ENCODE measurements at places on chromosomes 1 and 21.
A peak's percentile ranks its signal among the peaks of the same experiment; 100 is the strongest.

- DNase-seq, result no peak
Measured at GRCh38 chr1:222329493-222330045, 218.3 kb downstream of the HHIPL2 start.

DNA sequence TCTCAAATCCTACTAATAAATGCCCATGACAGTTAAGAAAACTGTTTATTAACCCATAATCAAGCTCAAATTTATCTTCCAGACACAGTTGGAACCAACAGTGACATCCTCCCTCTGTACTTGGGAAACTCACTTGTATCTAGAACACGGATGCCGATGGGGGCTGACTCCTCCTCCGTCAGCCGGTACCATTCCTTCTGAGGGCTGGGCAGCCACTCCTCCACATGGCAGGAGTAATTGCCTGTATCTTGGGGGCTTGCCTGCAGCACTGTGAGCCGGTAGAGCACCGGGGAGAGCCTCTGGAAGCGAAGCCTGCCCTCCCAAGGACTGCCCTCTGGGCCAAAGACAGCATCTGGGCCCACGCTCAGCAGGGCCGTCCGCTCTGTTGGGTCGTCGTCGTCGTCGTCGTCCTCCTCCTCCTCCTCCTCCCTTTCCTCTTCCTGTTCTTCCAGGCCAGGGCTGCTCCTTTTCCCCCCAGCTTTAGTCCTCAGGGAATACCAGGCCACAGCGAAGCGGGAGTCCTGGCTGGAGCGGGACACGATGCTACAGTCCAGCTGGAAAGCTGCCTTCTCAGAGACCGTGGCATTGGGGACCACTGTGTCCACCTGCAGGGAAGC, 8.5 kb upstream of the CD58 start:
- DNase-seq, result no peak

GRCh38 chr1:15204931-15205330, 42.1 kb upstream of the FHAD1 start:
- DNase-seq, result no peak

GRCh38 chr1:247551721-247552120, 2.8 kb downstream of the GCSAML start:
- DNase-seq, result peak; percentile 68

- DNase-seq, result peak; percentile 80
Measured at GRCh38 chr1:173420330-173420806, 56.8 kb upstream of the PRDX6 start.

- peak; percentile 13 for DNase-seq
Measured at GRCh38 chr1:229879746-229880145, 187.3 kb upstream of the GALNT2 start.

GRCh38 chr1:22749919-22750684, 39.5 kb downstream of the EPHB2 start:
- DNase-seq, result peak; percentile 96

DNA sequence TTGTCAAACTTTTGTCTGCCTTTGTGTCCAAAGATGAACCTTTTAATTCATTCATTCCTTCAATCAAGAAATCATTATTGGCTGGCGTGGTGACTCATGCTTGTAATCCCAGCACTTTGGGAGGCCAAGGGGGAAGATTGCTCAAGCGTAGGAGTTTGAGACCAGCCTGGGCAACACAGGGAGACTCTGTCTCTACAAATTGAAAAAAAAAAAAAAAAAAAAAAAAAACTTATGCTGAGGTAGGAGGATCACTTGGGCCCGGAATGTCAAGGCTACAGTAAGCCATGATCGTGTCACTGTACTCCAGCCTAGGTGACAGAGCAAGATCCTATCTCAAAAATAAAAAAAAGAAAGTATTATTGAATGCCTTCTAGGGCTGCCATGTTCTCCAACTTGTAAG, 51.3 kb upstream of the CXADR start:
- DNase-seq, result peak; percentile 11

- DNase-seq, result peak; percentile 40
Measured at GRCh38 chr1:206117151-206117948, at the start of gene AVPR1B. AVPR1B (minus strand) TSS chr1:206117388; CDS start chr1:206116890, 498 bp downstream.

GRCh38 chr1:240295811-240296210, 204.1 kb downstream of the FMN2 start:
- DNase-seq, result no peak

DNA sequence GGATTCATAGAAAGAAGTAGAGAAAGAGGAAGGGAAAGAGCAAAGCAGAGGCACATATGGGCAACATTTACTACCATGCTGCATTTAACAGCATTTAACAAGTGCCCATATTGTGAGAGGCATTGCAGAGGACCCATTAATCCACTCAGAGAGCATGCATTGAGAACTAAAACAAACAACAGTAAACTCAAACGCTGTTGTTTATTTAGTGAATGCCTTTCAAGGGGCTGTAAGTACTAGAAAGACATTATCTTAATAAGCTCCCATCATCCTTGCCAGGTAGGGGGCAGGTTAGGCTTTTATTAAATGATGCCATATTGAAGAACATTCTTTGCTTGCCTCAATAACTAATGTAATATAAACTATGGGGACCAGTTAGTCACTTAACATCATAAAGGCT, 254.3 kb upstream of the DAB1 start:
- DNase-seq, result no peak

DNA sequence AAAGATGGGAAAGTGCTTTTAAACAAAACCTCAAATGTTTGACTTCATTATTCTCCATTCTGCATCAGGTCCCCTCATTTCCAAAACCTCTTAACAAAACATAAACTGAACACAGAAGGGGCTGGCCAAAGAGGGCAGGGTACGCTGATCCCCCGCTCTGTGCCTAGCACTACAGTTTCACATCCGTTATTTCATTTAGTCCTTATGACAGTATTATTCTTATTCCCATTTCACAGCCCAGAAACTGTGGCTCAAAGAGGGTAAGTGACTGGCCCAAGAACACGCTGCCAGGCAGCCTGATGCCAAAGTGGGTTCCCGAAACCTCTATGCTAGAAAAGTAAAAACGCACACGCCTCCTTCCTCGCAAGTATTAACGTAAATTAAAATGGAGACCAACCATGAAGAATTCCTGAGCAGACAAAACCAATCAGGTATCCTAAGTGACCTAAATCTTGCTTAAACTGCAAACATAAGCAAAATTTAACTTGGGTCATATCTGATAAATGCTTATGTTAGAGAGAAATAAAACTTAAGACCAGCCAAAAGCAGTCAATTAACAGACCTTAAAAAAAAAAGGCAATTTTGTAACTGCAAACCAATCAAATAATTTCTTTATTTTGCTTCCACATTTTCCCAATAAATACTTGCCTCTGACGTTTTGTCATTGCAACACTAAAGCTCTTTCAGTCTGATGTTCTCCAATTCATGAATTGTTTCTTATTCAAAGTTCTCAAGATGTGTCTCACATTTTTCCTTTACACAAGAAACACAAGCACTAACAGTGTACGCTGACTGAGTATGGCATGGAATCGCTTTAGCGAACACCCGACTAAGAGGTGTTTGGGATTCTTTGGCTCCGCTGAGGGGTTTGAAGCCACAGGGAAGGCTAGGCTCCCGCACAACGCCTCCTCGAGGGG, 653 bp downstream of the CASP9 start:
- peak; percentile 25 for DNase-seq

- DNase-seq, result no peak
Measured at GRCh38 chr1:207333009-207333600, 11.6 kb downstream of the CD55 start.

DNA sequence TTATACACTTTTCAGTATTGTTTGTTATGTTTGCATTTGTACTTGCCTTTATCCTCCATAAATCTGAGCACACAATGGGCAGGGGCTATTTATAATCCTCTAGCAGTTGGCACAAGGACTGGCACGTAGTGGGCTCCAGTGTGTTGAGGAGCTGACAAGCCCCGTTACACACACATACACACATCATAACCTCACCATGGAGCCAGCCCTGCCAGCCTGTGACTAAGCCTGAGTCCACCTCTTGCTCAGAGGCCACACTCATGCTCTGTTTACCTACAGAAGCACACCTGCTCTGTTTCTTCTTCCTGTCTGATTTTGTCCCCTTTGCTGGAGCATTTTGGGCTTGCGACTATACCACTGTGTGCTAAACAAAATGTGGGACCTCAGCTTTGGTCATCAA, 64.5 kb upstream of the SPATA6 start:
- no peak for DNase-seq

GRCh38 chr21:15560383-15561056, 169.3 kb upstream of the USP25 start:
- no peak for DNase-seq

GRCh38 chr1:100703716-100704115, 15.8 kb upstream of the VCAM1 start:
- peak; percentile 67 for DNase-seq

DNA sequence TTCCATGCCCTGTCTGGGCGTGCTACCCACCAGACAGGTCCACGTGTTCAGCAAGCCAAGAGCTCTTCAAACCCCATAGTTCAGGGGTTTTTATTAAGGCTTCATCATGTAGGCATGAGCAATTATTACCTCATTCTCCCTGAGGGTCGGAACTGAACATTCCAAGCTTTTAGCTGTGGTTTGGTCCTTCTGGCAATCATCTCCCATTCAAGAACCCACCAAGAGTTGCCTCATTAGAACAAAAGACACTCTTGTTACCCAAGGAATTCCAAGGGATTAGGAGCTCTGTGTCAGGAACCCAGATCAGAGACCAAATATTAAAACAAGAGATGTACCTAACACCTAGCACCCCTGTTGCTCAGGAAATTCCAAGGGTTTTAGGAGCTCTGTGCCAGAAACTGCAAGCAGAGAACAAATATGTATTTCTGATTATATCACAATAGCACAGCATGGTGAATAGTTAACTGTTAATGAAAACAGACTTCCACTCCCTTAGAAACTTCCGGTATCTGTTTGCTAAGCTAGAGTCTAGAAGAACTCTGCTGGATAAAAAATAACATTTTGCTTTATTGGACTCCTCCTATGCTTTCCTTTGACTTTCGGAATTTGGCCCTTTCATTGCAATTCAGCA, 201.2 kb upstream of the L1TD1 start:
- DNase-seq, result peak; percentile 76

DNA sequence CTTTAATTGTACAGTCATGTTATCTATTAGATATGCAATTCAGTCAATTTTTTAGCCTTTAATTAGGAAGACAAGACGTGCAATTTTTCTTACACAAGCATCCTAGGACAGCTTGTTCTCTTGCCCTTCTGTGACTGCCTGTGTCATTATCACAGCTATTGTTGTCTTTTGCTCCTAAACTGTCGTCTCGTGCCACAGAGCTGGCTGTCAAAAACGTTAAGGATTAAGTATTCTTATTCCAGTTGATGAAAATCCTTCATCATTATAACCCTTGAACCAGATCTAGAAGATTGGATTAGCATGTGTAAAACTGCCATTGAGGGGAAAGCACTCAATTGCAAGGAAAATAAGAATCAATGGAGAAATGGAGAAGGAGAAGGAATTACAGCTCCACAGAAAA, 43.8 kb upstream of the AIM2 start:
- no peak for DNase-seq

- DNase-seq, result no peak
Measured at GRCh38 chr1:175195798-175196197, 3.2 kb upstream of the KIAA0040 start.

DNA sequence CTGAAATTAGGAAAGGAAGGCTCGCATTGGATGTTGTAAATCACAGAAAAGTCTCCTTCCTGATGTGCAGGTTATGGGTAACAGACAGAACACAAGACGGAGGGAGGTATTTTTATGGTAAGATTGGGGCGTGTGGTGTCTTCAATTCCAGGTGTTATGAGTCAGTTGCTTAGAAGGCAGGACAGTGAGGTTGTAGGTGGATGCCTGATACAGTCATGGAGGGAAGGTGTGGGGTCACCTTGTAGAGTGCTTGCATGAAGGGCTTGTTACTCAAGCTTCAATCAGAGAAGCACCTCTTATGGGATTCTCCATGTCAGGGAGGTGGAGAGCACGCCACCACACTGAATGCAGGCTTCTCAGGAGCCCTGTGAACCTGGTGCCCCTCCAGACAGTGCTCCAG, 63.1 kb downstream of the C1orf21 start:
- no peak for DNase-seq

DNA sequence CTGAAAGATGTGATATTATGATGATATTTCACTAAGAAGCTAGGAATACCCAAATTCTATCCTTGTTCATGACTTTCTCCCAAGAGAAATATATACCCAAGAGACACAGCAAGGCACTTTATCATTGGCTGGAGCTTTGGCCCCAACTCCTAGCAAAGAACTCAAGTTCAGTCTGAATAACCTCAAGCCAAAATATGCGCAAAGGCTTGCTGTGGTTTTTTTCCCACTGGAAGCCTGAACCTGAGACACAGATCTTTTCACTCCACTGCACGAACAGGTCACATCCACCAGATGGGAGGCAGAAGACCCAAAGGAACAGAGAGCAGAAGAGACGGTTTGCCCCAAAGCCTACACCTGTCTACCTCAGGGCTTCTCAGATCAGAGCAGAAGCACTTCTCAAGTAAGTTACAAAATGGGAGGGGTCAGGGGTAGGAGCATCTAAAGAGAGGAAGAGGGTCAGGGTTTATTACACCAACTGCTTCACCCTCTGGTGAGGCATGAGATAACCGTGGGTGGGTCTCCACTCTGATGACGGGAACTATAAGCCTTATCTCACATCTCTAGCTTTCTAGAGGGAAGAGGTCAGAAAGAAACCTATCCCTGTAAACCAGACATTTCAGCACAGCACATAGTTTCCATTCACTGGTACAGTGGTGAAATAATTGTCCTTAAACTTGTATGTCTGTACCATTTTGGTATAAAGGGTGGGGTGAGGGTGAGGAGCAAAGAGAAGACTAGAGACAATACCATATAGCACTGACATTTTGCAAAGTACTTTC, 17.1 kb upstream of the CDC42BPA start:
- no peak for DNase-seq

- DNase-seq, result no peak
Measured at GRCh38 chr1:110874324-110875215, 1.6 kb downstream of the CD53 start.

DNA sequence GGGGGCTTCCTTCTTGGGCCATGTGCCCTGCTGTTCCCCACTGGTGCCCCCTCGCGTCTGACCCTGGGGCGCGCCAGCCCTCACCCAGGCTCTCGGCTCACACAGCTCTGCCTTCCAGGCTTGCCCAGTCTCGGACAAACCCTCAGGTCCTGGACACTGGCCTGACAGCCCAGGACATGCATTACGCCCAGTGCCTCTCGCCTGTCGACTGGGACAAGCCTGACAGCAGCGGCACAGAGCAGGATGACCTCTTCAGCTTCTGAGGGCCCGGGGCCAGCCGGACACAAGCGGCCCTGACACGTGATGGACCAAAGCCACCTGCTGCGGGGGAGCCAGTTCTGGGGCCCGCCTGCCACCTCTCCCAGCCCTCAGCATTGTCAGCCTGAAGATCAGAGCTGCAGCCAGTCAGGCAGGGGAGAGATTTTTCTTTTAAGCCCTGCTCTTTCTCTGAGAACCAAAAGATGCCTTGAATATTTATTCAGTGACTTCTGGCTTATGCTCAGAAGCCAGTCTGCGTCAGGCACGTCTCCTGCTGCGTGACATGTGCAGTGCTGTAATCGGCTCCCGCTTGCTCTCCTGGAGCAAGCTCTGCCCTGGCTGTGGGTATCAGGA, 23.4 kb downstream of the LDLRAP1 start:
- peak; percentile 92 for DNase-seq

- no peak for DNase-seq
Measured at GRCh38 chr21:41545500-41546359, 37.8 kb upstream of the TMPRSS2 start.

- DNase-seq, result peak; percentile 53
Measured at GRCh38 chr1:186304982-186305949, 69.8 kb downstream of the TPR start.

- no peak for DNase-seq
Measured at GRCh38 chr1:37748565-37748964, 16.4 kb downstream of the EPHA10 start.
